ENCODE measurements at places on chromosomes 12 and 14.

DNA sequence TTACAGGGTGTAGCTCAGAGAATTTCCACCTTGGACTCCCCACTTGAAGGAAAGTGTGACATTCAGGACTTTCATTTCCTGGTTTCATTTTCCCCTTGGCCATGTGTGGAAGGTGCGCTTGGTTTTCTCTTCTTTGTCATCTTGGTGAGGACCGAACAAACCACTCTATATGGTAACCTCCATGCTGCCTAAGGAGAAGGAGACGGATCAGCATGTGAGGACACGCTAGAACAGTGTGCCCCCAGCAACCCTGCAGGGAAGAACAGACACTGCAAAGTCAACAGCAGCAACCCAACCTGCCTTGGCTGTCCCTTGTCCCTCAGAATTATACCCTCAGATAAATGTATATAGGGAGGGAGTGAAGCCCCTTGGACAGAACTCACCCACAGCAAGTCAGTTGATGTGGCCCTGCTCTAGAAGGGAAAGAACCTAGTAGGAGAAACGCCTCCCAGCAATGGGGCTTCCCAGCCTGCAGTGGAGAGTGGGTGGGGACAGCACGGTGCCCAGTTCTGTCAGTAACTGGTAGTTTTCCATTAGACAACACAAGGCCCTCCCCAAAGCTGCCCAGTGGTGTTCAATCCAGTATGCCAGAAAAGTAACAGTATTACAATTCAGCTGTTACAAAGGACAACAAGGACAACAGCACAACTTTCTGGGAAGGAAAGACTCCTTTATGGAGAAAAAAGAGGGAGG lies 18.9 kb upstream of the COCH start:
- no peak for DNase-seq

DNA sequence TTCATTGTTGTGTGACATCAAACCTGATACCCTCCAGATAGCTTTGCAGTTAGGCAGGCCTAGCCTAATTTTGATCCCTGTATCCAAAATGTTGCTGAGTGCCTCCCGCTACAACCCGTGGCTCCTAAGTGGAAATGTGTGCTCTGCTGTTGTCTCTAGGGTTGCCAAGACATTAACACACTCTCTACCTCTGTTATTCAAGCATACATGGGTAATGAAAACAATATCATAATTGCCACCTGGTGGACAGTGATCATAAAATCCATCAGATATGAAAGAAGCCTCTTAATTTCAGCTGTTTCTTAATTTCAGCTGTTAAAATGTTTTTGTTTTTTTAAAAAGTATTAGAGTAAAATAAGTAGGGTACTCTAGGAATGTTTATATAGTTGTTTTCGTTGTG lies 93.5 kb downstream of the PLEKHA5 start:
- no peak for DNase-seq

DNA sequence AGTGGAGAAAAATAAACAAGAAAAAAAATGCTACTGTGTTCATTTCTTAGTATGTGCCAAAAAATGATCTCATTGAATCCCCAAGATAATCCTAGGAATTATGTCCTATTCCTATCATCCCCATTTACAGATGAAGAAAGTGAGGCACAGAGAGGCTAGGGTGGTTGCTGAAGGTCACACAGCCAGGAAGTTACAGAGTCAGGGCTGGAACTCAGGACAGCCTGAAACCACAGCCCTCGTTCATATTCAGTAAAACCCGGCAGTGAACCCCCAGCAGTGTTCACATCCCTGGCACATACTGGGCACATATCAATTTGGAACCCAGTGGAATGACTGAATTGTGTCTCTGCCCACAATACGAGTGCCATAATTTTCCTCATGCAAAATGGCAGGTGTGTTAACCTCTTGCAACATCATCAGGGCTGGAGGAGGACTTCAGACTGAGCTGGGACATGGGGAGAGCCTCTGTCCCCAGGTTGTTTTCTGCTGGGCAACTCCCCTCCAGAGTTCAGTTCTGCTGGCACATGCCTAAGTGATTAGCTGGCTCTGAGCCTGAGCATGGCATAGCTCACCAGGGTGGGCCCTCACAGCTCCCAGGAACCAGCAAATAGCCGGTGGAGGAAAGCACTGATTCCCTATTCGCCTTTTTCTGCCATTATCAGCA lies 2.0 kb upstream of the PPP1CC start:
- no peak for DNase-seq

DNA sequence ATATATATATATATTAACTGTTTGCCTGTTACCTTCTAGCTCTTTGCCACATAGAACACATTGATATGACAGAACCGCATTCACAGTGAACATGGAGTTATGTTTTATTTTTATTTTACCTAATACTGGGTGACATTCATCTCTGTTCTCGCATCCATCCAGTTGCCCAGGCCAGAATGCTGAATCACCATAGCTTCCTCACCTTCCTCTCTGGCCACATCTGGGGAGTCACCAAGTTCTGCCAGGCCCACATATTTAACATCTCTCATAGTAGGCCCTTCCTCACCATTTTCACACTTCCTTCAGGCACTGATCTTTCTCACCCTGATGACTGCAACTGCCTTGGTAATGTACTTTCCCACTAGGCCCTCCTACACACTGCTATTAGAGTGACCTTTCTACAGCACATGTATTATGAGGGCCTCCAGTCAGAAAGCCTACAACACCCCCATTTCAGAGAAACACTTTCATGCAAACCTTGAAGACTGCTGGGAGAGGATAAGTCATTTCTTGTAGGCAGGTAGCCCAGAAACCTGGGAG lies 106.8 kb downstream of the LGR5 start:
- DNase-seq = no peak

- DNase-seq = peak; percentile 98
Measured at GRCh38 chr12:124914392-124915238, at the start of gene UBC. Gene UBC (minus strand): TSS chr12:124914650. CDS start chr12:124913771, 879 bp downstream.

DNA sequence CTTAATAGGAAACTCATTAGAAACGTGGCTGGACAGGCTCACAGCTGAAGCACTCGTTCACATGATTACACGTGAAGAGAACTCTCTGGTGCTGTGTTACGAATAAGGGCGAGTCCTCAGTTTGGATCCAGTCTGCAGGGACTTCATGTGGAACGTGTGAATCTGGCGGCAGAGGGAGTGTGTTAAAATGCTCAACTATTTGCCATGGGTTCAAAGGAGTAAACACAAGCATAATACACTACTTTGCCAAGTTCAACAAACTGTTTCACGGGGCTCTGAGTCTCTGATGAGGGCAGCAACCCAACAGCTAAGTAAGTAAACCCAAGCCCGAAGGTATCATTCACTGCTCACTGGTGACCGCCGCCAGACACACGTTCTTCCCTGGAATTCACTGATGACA lies 42.4 kb downstream of the NUAK1 start:
- DNase-seq = no peak

DNA sequence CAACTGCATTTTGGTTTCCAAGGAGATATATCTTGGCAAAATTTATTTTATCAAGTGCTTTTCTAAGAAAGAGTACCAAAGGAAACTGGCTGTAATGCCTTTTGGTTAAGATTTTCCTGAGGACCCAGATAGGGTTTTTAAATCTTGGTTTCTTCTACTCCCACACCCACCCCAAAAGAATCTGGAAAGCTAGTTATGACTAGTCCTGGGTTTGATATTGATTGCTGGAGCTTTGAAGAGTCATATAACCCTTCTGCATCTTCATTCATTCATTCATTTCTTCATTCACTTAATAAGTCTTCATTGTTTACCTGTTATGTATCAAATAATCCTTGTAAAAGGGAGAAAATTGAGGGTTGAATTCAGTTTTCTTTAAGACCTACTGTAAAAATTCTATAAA lies 425.2 kb downstream of the PCNX1 start:
- no peak for DNase-seq

- DNase-seq = no peak
Measured at GRCh38 chr14:66701813-66702212, 193.9 kb downstream of the GPHN start.

GRCh38 chr12:46438719-46439319 lies 66.2 kb upstream of the SLC38A2 start:
- no peak for DNase-seq

GRCh38 chr12:123145211-123145610 lies 5.7 kb downstream of the PITPNM2 start:
- no peak for DNase-seq

DNA sequence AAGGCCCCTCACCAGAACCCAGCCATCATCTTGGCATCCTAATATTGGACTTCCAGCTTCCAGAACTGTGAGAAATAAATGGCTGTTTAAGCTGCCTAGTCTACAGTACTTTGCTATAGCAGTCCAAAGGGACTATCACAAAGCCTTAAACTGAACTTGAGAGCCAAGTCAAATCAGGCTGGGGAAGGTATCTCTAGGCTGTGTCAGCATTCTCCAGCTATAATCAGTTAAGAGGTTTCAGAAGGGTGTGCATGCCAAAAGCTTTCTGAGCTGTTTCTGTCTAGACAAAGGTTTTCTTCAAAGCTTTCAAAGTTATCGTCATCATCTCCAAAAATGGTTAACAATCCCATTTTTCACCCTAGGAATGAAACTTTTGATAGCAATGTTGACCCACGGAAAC lies 7.6 kb downstream of the ASCL4 start:
- no peak for DNase-seq

DNA sequence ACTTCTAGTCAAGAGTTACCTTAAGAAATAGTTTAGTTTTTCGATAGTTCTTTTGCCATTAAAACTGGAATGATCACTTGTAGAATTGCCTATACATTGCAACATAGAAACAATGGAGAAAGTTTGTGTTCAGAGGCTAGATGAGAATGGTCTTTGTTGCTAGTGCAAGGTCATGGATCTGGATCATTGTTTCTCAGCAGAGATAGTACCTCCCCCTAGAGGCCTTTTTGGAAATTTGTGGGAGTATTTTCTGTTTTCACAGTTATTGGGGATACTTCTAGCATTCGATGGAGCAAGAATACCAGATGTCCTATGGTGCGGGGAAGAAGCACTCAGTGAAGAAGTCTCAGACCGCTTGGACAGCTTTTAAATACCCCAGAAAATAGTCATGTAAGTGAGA lies 138.8 kb upstream of the HMGA2 start:
- no peak for DNase-seq

GRCh38 chr12:62876938-62877548 lies 57.9 kb downstream of the PPM1H start:
- no peak for DNase-seq

DNA sequence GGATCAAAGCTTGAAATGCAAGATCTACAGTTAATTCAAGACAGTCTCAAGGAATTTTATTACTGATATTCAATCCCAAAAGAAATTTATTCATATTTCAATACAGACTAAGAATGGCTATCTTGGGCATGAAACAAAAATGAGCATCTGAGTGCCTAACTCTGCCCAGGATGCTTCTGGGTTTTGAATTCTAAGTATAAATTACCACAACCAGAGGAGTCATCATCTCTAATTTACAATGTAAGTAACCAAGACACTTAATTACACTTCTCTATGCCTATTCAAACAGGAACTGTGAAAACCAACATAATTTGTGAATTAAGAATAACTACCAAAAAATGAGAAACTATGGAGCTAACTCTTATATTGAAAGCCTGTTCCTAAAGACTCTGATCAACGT lies 14.1 kb downstream of the OSBPL8 start:
- no peak for DNase-seq

DNA sequence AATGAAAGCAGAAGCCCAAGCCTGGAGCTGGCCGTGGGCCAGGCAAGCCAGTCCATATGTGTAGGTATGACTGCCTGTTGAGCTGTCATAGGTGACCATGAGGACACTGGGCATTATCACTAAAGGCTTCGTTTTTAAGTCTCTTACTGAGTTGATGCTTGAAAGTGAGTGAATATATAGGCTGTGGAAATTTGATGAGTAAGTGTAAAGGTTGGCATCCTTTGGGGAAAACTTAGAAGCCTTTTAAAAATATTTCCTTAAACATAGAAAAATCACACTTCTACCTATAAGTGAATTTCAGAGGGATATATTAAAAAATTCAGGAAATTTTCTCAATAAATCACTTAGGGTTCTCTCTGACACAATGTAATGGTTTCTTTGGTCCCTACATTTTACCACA lies 396.5 kb downstream of the FOXG1 start:
- DNase-seq = no peak

GRCh38 chr14:95500201-95500681 lies 16.2 kb downstream of the SYNE3 start:
- no peak for DNase-seq

DNA sequence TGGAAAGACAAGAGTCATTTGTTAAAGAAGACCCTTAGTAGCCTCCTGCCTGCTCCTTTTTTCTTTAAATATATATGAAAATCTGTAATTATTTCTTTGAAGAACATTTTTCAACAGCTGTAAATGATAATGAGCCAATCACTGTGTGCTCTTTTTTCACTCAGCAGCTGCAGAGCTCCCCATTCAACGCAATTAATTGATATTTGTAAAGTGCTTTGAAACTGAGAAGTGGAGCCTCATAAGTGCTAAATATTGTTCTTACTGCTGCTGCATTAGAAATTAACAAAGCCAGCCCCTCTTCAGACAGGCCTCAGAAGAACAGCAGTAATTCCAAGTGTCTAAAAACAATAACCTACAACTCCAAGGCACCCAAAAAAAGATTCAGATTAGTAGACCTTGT lies 224.3 kb downstream of the GXYLT1 start:
- no peak for DNase-seq

- no peak for DNase-seq
Measured at GRCh38 chr12:127552838-127553237, 714.1 kb upstream of the TMEM132C start.

- DNase-seq = no peak
Measured at GRCh38 chr12:24996820-24997219, 47.9 kb upstream of the BCAT1 start.

GRCh38 chr14:90567191-90567590 lies 170.4 kb downstream of the CALM1 start:
- no peak for DNase-seq

GRCh38 chr14:54140551-54140950 lies 183.9 kb upstream of the BMP4 start:
- no peak for DNase-seq

- no peak for DNase-seq
Measured at GRCh38 chr12:95577820-95578219, 26.5 kb upstream of the USP44 start.

DNA sequence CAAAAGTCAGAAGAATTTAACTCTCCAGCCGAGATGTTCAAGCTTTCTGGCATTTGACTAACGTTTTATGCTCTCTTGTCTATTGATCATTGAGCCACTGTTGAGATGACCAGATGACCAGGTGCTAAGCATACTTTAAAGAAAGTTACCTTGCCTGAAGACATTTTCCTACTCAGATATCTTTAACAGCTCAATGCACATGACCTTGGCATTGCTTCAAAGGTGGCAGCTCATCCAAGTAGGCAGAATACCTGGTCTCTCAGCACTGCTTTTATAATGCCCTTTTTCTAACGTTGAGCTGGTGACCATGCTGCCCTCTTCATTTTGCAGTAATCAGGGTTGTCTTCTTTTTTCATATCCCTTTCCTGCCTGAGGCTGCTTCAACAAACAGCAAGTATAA lies 358.1 kb downstream of the RAD51B start:
- no peak for DNase-seq

GRCh38 chr14:92603309-92604242 lies 90.0 kb downstream of the RIN3 start:
- DNase-seq = no peak

- DNase-seq = no peak
Measured at GRCh38 chr12:56014205-56014604, 6.6 kb upstream of the IKZF4 start.

- no peak for DNase-seq
Measured at GRCh38 chr12:34291426-34291901, 269.2 kb downstream of the ALG10 start.

Data from memory B cell (primary cell).